HFF-Myc (cell line): ENCODE measurements at places on chromosomes 5 and 9.
A peak's percentile ranks its signal among the peaks of the same experiment; 100 is the strongest.

DNA sequence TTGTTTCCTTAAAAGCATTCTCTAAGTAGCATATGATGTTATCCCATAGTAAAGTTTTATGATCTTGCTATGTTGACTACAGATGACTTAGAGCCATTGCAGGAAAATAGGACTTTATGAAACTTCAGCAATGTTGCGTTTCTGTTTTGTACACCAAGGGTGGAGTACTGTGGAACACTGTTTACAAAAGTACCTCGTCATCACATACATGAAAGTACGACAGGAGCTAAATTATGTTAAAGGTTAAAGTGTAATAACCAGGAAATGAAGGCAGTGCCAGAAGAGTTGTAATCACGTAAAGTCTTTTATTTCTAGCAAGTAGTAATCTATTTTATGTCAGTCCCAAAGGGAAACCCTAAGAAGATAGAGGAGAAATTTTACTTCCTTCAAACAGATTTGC lies 50.9 kb downstream of the C9orf85 start:
- no peak for DNase-seq

- no peak for DNase-seq
Observed at GRCh38 chr5:5494489-5495402, 72.3 kb downstream of the ICE1 start.

GRCh38 chr5:160439205-160439600 lies 17.5 kb downstream of the PTTG1 start:
- peak; percentile 50 for DNase-seq

GRCh38 chr5:11407556-11408145 lies 496.6 kb downstream of the CTNND2 start:
- no peak for DNase-seq

- no peak for DNase-seq
Observed at GRCh38 chr5:45288746-45289145, 407.4 kb downstream of the HCN1 start.

- DNase-seq = no peak
Observed at GRCh38 chr5:148909766-148910165, 83.4 kb downstream of the ADRB2 start.

DNA sequence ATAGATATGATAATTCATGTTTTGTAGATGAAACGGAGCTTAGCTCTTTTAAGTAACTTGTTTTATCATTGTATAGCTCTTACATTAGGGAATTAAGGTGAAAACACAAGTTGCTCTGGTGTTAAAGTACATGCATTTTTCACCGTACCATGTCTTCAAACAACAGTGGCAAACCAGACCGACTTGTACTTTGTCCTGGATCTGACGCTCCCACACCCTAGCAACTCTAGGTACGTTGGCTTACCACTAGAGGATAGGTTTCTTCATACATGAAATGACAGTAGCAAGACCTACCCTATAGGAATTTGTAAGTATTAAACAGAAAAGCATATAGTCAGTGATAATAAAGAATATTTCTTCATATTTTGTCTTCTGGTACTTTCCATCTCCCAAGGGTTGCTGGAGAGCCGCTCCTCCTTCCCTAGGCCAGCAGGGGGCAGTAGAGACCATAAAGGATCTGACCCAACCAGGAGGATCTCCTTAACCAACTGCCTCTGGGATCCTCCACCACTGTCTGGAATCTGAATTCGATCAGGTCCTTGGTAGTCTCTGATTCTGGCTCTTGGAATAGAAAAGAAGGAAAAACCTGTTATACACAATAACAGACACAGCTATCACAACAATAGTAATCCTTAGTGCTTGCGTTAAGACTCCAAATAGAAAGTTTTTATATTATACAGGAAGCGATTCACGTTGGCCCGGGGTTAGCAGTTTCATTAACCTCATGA lies 136.7 kb downstream of the CAVIN4 start:
- peak; percentile 17 for DNase-seq

DNA sequence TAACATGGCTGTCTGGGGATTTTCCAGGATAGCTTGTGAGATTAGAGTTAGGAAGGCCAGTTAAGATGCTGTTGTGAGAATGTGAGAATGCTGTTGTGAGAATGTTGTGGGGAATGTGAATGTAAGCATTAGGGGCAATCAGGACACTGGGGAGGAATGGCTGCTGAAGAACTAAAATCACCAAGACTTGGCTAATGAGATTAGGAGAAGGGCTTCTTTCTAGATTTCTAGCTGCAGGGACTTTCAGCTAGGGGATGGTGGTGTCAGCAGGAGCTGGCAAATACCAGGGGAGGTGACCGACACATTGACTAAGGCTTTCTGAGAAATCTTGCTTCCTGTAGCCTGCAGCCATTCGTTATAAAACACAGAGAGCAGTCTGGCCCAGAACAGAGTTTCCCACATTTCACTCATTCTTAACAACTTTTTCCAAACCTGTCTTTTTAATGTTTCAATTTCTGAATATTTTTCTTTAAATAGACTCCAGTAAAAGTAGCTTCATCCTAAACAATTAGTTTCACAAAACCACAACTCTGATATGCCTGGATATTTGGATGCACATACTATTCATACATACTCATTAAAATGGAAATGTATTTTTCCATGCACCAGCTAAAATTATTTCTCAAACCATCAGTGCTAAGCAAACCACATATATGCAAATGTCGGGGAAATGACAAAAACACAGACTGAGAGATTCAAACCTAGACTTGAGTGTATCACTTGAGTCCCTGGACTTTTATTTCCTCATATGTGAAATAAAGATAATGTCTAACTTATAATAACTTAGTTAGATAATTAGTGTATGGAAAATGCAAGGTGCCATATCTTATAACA lies 89.3 kb upstream of the TNC start:
- no peak for DNase-seq

- peak; percentile 29 for DNase-seq
Observed at GRCh38 chr5:106380736-106381135, 1290.0 kb downstream of the EFNA5 start.

- DNase-seq = no peak
Observed at GRCh38 chr9:136429683-136430491, 9.8 kb downstream of the INPP5E start.

DNA sequence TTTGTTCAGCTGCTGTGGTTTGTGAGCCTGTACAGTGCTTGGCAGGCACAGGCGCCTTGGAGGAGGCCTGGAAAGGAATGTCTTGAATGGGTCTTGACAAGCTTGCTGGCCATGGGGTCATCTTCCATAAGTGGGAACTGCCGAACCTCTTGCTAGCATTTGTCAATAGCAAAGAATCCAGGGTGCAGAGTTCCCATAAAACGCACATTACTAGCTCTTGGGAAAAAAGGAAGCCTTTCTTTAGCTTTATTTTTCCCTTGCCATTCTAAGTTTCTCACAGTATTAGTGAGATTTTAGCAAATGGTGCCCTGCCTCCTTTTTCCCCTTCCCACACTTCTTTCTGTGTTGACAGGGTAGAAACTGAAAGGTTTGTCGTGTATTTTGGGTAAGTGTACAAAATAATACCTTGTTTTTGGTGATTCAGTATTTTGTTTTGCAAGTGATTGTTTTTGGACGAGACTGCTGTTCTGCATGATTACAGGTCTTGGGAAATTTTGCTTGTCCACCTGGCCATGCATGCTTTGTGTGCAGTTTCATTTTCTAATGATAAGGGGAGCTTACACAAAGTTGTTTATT lies 82.0 kb downstream of the ADGRV1 start:
- no peak for DNase-seq

DNA sequence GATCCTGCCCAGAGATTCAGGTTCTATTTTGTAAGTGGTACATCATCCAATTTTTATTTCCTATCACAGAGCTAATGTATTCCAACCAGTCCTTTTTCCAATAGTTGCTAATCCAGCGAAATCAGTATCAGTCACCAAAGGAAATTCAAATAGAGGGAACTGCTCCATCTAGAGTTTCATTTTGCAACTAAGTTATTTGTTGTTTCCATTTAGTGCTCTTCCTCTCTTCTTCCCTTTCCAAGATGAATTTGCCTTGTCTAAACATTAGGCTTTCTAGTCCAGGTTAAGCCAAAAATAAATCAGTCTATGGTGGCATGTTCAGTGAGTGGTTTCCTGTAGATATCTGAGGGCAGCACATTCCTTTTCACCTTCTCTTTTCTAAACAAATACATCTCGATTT lies 79.8 kb upstream of the SPATA31D4 start:
- no peak for DNase-seq

- no peak for DNase-seq
Observed at GRCh38 chr9:28024676-28025075, 451.4 kb upstream of the C9orf72 start.

DNA sequence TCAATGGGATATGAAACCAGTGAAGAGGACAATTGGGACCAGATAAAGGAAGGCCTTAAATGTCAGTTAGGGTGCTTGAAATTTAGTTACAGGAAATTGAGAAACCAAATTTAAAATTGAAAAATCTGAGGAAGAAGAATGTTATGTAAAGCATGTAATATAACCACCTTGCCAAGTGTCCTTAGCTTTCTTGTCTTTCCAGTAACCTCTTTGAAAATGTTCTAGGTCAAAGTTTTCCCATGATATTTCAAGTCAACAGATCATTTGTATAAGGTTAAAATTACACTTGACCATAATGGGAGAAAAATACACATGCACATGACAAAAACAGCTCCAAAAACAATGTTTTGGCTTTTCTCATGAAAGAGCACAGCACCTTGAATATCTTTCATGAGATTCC lies 21.1 kb downstream of the LOX start:
- DNase-seq = no peak

GRCh38 chr5:14364096-14364495 lies 217.5 kb upstream of the OTULINL start:
- no peak for DNase-seq

GRCh38 chr9:31137176-31138160 lies 1247.0 kb upstream of the ACO1 start:
- DNase-seq = no peak

DNA sequence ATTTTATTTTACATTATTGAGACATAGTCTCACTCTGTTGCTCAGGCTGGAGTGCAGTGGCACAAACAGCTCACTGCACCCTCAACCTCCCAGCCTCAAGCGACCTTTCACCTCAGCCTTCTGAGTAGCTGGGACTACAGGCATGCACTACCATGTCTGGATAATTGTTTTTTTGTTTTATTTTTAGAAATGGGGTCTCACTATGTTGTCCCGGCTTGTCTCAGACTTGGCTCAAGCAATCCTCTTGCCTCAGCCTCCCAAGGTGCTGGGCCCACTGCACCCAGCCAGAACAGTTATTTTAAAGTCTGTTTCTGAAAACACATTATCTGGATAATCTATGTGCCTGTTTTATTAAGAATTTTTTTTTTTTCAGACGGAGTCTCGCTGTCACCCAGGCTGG lies 62.0 kb downstream of the TEX10 start:
- DNase-seq = no peak

DNA sequence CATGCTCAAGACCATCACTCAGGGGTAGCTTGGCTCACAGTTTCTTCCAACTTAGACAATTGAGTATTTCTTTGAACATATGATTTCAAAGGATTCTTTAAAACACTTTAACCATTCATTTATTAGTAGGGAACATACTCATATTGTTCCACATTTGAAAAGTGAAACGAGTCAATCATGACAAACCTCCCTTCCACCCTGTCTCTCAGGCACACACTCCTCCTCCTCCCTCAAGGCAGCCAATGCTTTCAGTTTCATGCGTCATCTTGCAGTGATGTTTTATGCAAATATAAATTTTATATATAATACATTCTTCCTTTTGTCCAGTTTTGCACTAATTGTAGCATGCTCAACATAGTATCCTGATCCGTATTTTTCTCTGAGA lies 126.0 kb upstream of the BOD1 start:
- no peak for DNase-seq

- DNase-seq = no peak
Observed at GRCh38 chr5:147509710-147510651, at the start of gene DPYSL3. DPYSL3 (minus strand) TSS chr5:147510068; CDS start chr5:147509858, 210 bp downstream.

GRCh38 chr5:160285316-160285715 lies 27.0 kb downstream of the CCNJL start:
- no peak for DNase-seq

GRCh38 chr5:16803831-16804230 lies 132.3 kb downstream of the MYO10 start:
- DNase-seq = no peak

DNA sequence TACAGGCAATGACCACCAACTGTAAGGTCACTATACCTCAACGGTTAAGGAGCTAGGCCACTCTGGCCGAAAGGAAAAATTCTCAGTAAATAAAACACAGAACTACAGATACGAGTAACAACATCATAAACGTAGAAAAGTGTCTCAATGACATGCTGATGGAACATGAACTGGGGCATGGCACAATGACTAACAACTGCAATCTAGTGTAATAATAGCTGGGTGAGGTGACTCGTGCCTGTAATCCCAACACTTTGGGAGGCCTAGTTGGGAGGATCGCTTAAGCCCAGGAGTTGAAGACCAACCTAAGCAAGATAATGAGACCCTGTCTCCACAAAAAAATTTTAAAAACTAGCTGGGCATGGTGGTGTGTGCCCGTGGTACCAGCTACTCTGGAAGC lies 9.8 kb upstream of the RAPGEF6 start:
- no peak for DNase-seq

DNA sequence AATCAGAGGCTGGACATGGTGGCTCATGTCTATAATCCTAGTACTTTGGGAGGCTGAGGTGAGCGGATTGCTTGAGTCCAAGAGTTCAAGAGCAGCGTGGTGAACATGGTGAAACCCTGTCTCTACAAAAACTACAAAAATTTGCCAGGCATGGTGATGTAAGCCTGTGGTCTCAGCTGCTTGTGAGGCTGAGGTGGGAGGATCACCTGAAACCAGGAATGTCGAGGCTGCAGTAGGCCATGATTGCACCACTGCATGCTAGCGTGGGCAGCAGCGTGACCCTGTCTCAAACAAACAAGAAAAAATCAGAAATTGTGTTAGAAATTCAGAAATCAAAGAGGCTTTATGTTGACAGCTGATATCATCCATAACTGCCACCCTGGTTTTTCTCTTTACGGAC lies 21.4 kb downstream of the JMY start:
- no peak for DNase-seq

GRCh38 chr5:137470111-137470920 lies 28.8 kb downstream of the SPOCK1 start:
- DNase-seq = peak; percentile 79

GRCh38 chr5:169583101-169583423 lies 511 bp upstream of the SPDL1 start:
- no peak for DNase-seq

DNA sequence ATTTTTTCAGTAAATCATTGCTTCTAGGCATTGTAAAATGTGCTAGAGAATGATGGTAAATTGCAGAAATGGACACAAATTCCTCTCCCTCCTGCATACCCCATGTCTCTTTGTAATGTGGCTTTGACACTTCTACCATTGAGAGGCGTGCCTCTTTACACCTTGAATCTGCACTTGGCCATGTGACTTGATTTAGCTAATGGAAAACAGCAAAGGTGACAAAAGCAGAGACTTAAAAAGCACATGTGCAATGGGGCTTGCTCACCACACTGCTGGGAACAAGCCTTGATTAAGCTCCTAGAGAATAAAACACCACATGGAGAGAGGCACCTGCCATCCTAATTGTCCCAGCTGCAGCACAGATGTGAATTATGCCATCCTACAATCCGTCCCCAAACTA lies 69.9 kb upstream of the NAA35 start:
- DNase-seq = no peak

GRCh38 chr9:109475526-109475925 lies 22.6 kb downstream of the PTPN3 start:
- DNase-seq = no peak

GRCh38 chr5:10303201-10303600 lies 4.5 kb downstream of the CMBL start:
- DNase-seq = no peak

- no peak for DNase-seq
Observed at GRCh38 chr9:75873712-75874111, 16.8 kb upstream of the PCSK5 start.

GRCh38 chr9:130139251-130139650 lies 33.0 kb upstream of the NCS1 start:
- no peak for DNase-seq

- DNase-seq = no peak
Observed at GRCh38 chr5:36535378-36535777, 71.0 kb upstream of the SLC1A3 start.
